ENCODE measurements at places on chromosomes 13 and 19. TPM values are rescaled to one million over a fixed set of nuclear protein-coding genes. Genes with fewer than 3 reads are reported as not detected.

The CCDC9 gene
- total RNA-seq: 16.0 TPM

The SLAIN1 gene
- total RNA-seq: 72.8 TPM

The ATP8B3 gene
- 0.06 TPM for total RNA-seq

The TMIGD2 gene
- total RNA-seq: 0.19 TPM

The LRCH1 gene
- 3.3 TPM for total RNA-seq

The THSD8 gene
- total RNA-seq: not detected

The BRME1 gene
- total RNA-seq: 0.49 TPM

The CCNA1 gene
- 0.37 TPM for total RNA-seq

- H3K4me1 ChIP-seq: no peaks in the 10 kb centered on the region
- H3K27ac ChIP-seq: no peak overlapping the region
- H3K4me3 ChIP-seq: no peak overlapping the region
- no peaks in the 10 kb centered on the region for H3K27me3 ChIP-seq
Observed at GRCh38 chr13:25001476-25002206, 94.3 kb upstream of the PABPC3 start.

DNA sequence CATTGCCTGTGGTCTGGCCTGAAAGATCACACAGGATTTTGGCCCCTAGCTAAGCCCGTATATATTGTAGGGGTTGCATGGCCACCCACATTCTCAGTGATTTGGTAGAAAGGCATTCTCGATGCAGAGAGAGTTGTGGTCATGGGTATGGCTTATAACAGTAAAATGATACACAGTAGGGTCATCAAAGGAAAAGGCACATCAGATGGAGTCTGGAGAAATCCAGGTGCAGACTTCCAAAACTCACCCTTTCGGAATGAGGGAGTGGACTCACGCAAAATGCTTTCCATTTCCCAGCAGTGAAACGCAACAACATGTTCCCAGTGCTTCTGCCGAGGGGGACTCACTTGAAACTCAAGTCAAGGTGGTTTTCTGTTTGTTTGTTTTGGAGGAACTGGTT is 802.5 kb upstream of the SLITRK1 start:
- H3K27me3 ChIP-seq: no peaks in the 10 kb centered on the region
- no peaks in the 10 kb centered on the region for H3K36me3 ChIP-seq
- no peak overlapping the region for H3K4me3 ChIP-seq
- no peak overlapping the region for H3K27ac ChIP-seq

GRCh38 chr19:6343462-6343861 is 10.1 kb upstream of the ACER1 start:
- H3K27ac ChIP-seq: no peak overlapping the region
- H3K36me3 ChIP-seq: no peaks in the 10 kb centered on the region
- no peak overlapping the region for H3K4me3 ChIP-seq
- peaks cover under 1% of the 10 kb centered on the region for H3K27me3 ChIP-seq
- DNase-seq: no peak

- no peak overlapping the region for H3K27ac ChIP-seq
- peaks cover 28% of the 10 kb centered on the region for H3K4me1 ChIP-seq
- H3K27me3 ChIP-seq: no peaks in the 10 kb centered on the region
- no peak for DNase-seq
- peaks cover 4% of the 10 kb centered on the region for H3K36me3 ChIP-seq
Observed at GRCh38 chr13:67752759-67753158, 522.6 kb upstream of the PCDH9 start.

DNA sequence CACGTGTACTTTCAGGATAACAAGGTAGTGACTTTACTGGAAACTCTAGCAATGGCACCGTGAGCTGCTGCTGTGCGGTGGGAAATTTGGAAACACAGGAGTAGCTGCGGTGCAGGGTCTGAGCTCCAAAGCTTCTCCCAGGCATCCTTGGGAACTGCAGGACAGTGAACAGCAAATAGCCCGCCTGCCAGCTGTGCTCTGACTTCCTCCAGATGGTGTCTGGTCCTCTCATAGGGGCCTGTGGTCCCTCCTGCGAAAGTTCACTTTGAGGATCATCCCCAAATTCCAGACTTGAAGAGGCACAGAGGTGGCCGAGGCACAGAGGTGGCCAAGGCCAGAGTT is 287.3 kb upstream of the MAB21L1 start:
- H3K27ac ChIP-seq: no peak overlapping the region
- no peak overlapping the region for H3K4me3 ChIP-seq
- DNase-seq: no peak
- H3K27me3 ChIP-seq: no peaks in the 10 kb centered on the region
- no peaks in the 10 kb centered on the region for H3K36me3 ChIP-seq

- no peak overlapping the region for H3K27ac ChIP-seq
- DNase-seq: peak; percentile 81
- no peak overlapping the region for H3K4me3 ChIP-seq
- peaks cover 84% of the 10 kb centered on the region for H3K27me3 ChIP-seq
- H3K4me1 ChIP-seq: peaks cover 14% of the 10 kb centered on the region
Observed at GRCh38 chr19:50496189-50497021, 14.6 kb downstream of the JOSD2 start.

DNA sequence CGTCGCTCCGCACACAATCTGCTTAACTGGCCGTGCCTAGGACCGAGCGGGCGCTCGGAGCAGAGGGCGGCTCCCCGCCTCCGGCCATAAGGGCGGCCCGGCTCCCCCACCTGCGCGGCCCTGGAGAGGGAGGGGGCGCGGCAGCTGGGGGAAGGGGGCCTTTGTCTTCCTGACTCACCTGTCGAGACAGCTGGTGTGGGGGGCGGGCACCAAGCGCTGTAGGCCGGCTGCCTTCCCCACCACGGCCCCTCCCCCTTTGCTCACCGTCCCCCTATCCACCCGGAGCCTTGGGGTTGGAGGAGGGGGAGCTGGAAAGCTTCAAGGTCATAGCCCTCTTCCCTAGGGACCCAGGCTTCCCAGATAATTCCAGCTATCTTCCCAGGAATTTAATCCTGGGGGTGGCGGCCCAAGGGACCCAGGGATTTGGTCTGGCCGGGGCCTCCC is 1.2 kb downstream of the VASP start:
- H3K27ac ChIP-seq: peak overlapping the region; percentile 6
- peak; percentile 53 for DNase-seq
- no peaks in the 10 kb centered on the region for H3K36me3 ChIP-seq

GRCh38 chr19:44164673-44165512 is at the start of gene ZNF226:
ZNF226 (plus strand) TSS chr19:44165100; CDS start chr19:44170081, 4,981 bp downstream.
- peak within 1 kb of the TSS; percentile 80 for H3K4me3 ChIP-seq
- H3K4me1 ChIP-seq: peaks cover 9% of the 10 kb centered on the region
- H3K27me3 ChIP-seq: no peaks in the 10 kb centered on the region
- H3K27ac ChIP-seq: peak within 1 kb of the TSS; percentile 85

GRCh38 chr13:66663711-66664110 is 566.4 kb downstream of the PCDH9 start:
- H3K27ac ChIP-seq: no peak overlapping the region
- no peaks in the 10 kb centered on the region for H3K36me3 ChIP-seq

- H3K27ac ChIP-seq: no peak overlapping the region
- no peaks in the 10 kb centered on the region for H3K4me1 ChIP-seq
- peaks cover 8% of the 10 kb centered on the region for H3K36me3 ChIP-seq
- H3K27me3 ChIP-seq: no peaks in the 10 kb centered on the region
- H3K4me3 ChIP-seq: no peak overlapping the region
- no peak for DNase-seq
Observed at GRCh38 chr13:21443171-21443570, 15.9 kb downstream of the ZDHHC20 start.

GRCh38 chr13:98798849-98799645 is 46.6 kb upstream of the SLC15A1 start:
- H3K4me1 ChIP-seq: no peaks in the 10 kb centered on the region
- H3K4me3 ChIP-seq: no peak overlapping the region
- H3K27me3 ChIP-seq: no peaks in the 10 kb centered on the region
- H3K27ac ChIP-seq: no peak overlapping the region
- H3K36me3 ChIP-seq: no peaks in the 10 kb centered on the region
- DNase-seq: no peak

DNA sequence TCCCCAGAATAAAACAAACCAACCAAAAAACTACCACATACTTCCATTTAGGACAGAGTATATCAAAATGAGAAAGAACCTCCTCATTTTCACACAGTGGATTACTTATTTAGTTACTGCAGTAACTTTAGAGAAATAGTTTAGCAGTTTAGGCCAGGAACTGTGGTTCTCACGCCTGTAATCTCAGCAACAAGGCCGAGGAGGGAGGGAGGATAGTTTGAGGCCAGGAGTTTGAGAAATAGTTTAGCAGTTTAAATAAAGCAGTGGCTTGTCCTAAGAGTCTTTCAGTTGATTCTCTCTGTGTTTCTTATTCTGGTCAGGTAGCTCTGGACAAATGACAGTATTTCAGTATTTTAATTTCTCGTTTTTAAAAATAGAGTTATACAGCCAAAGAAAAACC is 9.4 kb downstream of the HMGB1 start:
- no peaks in the 10 kb centered on the region for H3K27me3 ChIP-seq
- no peaks in the 10 kb centered on the region for H3K4me1 ChIP-seq
- H3K4me3 ChIP-seq: no peak overlapping the region
- peaks cover 13% of the 10 kb centered on the region for H3K36me3 ChIP-seq
- H3K27ac ChIP-seq: peak overlapping the region; percentile 71
- no peak for DNase-seq

DNA sequence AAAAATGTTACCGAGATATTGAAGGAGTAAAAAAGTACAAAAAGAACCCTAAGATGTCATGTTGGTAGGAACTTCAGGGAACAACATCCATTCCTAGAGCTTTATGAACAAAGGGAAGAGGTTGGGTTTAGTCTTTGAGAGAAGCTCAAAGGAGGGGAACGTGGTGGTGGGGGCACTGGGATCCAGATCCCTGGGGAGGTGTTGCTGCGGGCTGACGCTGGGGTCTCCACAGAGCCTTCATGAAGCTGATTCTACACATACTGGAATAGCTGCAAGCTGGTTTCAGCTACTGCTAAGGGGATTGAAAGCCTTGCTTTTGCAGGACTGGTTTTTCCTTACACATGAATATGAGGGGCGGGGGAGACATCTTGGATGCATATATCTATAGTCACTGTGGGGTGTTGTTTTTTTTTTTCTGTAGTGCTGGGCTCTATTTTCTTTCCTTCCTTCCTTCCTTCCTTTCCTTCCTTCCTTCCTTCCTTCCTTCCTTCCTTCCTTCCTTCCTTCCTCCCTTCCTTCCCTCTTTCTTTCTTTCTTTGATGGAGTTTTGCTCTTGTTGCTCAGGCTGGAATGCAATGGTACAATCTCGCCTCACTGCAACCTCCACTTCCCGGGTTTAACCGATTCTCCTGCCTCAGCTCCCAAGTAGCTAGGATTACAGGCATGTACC is 6.5 kb upstream of the MZF1 start:
- H3K27ac ChIP-seq: no peak overlapping the region
- peaks cover 1% of the 10 kb centered on the region for H3K4me1 ChIP-seq
- no peaks in the 10 kb centered on the region for H3K27me3 ChIP-seq
- H3K36me3 ChIP-seq: no peaks in the 10 kb centered on the region
- DNase-seq: no peak

GRCh38 chr13:74289861-74290773 is 155.9 kb upstream of the KLF12 start:
- peak; percentile 52 for DNase-seq
- H3K36me3 ChIP-seq: no peaks in the 10 kb centered on the region
- peaks cover 26% of the 10 kb centered on the region for H3K4me1 ChIP-seq
- H3K4me3 ChIP-seq: no peak overlapping the region
- H3K27ac ChIP-seq: no peak overlapping the region
- no peaks in the 10 kb centered on the region for H3K27me3 ChIP-seq
